ENCODE measurements at places on chromosomes 13 and 19.

DNA sequence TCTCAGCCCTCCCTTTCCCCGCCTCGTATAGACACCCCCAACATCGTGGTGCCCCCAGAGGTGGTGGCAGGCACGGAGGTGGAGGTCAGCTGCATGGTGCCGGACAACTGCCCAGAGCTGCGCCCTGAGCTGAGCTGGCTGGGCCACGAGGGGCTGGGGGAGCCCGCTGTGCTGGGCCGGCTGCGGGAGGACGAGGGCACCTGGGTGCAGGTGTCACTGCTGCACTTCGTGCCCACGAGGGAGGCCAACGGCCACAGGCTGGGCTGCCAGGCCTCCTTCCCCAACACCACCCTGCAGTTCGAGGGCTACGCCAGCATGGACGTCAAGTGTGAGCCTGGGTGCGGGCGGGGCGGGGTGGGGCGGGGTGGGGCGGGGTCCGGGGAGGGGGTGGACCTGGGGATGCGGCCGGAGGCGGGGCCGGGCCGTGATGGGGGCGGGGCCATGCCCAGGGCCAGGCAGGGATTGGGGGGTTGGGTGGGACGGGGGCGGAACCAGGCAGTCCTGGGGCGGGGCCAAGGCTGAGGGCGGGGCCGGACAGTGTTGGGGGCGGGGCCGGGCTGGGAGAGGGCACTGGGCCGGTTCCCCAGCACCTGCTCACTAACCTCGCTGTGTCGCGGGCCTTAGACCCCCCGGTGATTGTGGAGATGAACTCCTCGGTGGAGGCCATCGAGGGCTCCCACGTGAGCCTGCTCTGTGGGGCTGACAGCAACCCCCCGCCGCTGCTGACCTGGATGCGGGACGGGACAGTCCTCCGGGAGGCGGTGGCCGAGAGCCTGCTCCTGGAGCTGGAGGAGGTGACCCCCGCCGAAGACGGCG is 7.8 kb downstream of the MAG start:
- DNase-seq: no peak

DNA sequence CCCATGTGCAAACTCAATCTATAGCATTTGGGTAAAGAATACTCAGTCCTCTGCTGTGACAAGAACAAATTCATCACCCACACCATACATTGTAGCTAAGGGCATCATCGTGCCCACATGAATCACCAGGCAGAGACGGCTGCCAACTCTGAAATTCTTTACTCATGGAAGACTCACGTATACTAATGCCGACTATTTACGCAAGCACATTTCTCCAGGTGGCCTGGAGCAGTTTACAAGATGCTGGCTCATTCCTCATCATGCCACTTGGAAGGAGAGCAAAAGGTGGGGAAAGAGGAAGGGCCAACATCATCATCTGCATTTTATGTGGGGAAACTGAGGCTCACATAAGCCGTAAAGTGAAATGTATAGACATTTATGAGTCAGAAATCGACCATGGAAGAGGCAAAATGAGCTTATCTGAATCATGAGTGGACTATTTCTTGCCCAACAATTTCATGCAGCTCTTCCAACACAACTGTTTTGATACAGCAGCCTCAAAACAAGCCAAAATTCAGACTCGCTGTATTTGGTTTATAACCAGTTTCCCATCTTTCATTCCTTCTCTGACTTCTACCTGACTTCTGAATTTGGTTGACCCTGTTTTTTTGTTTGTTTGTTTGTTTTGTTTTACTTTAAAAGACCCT is 213.9 kb upstream of the SERP2 start:
- DNase-seq: no peak

GRCh38 chr13:90502153-90502552 is 845.3 kb upstream of the MIR17HG start:
- no peak for DNase-seq

DNA sequence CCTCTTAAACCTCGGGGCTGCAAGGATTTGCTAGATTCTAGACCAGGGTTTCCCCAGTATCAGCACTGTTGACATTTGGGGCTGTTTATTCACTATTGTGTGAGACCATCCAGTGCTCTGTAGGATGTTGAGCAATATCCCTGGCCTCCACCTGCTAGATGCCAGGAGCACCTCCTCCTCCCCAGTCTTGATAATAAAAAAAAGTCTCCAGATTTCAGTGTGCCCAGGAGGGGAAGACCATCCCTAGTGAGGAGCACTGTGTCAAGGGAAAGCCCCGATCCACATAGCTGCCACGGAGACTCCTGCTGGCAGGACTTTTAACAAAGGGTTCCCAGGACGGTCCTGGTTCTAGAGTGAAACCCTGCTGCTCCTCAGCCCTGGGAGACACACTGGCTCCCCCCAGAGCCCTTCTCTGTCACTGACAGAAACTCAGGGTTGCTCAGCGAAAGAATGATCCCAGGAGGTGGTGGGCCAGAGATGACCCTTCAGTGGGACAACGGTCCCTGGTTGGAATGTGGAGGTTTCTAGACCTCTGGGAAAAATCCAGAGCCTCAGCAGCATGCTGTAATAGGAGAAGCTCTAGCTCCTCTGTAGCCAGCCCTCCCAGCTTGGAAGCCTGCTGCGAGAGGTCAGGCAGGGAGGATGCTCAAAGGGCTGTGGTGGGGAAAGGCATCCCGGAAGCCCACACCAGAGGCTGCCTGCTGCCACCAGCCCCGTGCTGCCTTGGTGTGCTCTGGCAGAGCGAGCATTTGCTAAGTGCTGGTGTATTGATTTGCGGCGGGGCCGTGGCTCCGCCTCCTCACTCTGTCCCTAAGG is 20.3 kb downstream of the LYL1 start:
- no peak for DNase-seq

GRCh38 chr13:26980099-26981031 is 191.2 kb downstream of the USP12 start:
- DNase-seq: no peak

DNA sequence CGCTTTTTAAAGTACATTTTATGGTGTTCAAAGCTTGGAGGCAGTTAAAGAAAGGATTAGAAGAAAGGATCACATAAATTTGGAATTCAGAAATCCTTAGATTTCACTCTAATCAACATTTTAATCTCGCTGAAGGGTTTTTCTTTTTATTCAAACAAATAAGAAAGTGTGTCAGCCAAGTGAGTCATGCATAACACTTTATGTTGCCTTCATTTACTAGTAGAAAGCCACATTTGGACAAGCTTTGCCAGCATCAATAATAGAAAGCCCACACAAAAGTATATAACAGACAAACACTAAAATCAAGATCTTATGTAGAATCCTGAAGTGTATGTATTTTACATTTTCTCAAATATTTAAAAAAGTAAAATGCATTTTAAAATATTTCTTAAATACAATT is 154.9 kb upstream of the TRPC4 start:
- DNase-seq: no peak
